ENCODE measurements at places on chromosomes 2 and 18. TPM values are rescaled to one million over a fixed set of nuclear protein-coding genes. Genes with fewer than 3 reads are reported as not detected.

Gene VIT
- 3.0 TPM for total RNA-seq

Gene CFC1
- total RNA-seq, result not detected

DNA sequence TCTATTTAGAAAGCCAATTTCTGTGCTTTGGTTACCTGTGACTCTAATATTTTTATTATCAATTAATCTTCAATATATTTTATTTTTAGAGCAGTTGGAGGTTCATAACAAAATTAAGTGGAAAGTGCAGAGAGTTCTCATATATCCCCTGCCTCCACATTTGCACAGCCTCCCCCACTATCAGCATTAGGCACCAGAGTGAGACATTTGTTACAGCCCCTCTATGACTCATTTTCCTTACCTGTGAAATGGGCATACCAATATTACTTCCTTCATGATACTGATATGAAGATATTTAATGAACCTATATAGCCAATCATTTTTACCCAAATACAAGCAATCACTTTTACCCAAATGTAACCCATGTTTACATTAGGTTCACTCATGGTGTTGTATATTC, 34.0 kb upstream of the CYTIP start:
- no peaks in the 10 kb centered on the region for H3K36me3 ChIP-seq
- DNase-seq, result no peak
- no peak overlapping the region for H3K4me3 ChIP-seq
- H3K27ac ChIP-seq, result no peak overlapping the region
- peaks cover 13% of the 10 kb centered on the region for H3K4me1 ChIP-seq

DNA sequence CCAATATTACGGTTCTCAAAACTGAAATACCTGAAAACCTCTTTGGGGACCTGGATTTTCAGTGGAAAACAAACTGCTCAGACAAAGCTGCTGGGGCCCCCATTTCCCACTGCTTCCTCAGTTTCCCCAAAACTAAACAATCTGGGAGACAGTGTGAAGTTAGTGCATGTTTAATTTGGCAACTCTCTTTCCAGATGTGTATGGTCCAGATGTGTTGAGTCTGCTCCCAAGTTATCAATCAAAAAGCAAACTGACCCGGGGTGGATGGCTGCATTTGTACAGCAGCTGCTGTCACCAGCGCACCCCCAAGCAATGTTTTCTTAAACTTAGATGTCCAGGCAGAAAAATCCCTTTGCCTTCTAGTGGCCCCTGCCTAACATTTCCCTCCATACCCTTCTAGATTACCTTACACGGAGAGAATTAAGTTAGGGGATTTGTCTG, 136.9 kb downstream of the COPS8 start:
- no peak for DNase-seq
- no peaks in the 10 kb centered on the region for H3K36me3 ChIP-seq
- no peaks in the 10 kb centered on the region for H3K27me3 ChIP-seq
- H3K27ac ChIP-seq, result peak overlapping the region; percentile 81

- peaks cover 31% of the 10 kb centered on the region for H3K36me3 ChIP-seq
- H3K27me3 ChIP-seq, result no peaks in the 10 kb centered on the region
- no peak for DNase-seq
- no peak overlapping the region for H3K4me3 ChIP-seq
Observed at GRCh38 chr2:159147690-159148089, 138.8 kb downstream of the WDSUB1 start.

DNA sequence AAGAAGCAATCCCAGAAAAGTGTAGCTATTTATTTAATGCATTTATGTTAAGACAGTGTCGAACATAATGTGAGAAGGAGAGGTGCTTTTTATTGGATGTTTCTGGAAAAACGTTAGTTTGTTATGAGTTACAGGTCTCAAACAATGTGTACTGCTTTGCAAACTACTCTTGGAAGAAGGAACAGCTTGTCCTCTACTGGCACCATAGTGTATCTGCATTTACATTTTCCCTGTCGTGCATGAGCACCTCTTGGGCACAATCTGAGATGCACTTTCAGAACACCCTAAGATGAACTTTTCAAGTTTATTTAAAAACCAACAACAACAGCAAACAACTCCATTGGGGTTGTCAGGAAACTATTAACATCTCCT, 22.8 kb downstream of the CCNYL1 start:
- H3K36me3 ChIP-seq, result peaks cover 44% of the 10 kb centered on the region
- no peak overlapping the region for H3K27ac ChIP-seq
- no peaks in the 10 kb centered on the region for H3K4me1 ChIP-seq
- H3K27me3 ChIP-seq, result no peaks in the 10 kb centered on the region
- DNase-seq, result no peak

Gene ZSWIM2
- total RNA-seq, result not detected

Gene BAZ2B
- 51.4 TPM for total RNA-seq

DNA sequence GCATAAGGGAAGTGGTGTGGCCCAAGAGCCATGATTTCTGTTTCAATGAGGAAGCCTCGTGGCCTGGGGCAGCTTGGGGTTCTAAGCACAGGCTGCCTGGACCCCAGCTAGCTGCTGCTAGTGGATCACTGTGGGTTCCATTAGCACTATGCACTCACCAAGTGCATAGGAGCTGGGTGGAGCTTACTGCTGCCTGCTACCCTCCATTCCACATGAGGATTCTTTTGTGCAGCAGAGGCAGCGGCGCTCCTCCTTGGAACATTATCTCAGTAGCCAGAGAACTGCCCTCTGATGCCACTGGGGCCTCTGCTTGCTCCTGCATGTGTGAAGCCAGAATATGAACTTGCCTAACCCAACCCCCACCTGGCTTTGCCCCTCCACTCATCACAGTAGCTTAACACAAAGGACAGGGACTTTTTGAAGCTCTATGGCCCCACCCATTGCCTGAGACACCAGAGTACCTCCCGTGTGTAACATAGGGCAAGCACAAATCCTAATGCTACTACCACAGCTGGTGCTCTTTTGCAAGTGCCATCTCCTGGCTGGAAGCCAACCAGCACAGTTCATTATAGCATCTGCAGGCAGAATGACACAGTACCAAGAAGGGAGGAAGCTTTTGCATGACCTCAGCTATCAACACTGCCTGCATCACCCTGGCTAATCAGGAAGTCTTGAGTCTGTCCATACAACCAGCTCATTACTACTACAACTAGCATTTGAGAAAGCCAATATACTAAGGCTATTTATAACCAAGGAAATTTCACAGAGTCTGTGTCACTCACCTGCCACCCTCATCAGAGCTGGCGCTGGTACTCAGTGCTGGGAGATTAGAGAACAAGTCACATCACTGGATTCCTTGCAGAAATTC, 297.0 kb upstream of the GULP1 start:
- no peaks in the 10 kb centered on the region for H3K36me3 ChIP-seq
- no peaks in the 10 kb centered on the region for H3K4me1 ChIP-seq
- no peak for DNase-seq
- H3K4me3 ChIP-seq, result no peak overlapping the region

Gene SRD5A2
- not detected for total RNA-seq

Gene TUBB8B
- not detected for total RNA-seq

DNA sequence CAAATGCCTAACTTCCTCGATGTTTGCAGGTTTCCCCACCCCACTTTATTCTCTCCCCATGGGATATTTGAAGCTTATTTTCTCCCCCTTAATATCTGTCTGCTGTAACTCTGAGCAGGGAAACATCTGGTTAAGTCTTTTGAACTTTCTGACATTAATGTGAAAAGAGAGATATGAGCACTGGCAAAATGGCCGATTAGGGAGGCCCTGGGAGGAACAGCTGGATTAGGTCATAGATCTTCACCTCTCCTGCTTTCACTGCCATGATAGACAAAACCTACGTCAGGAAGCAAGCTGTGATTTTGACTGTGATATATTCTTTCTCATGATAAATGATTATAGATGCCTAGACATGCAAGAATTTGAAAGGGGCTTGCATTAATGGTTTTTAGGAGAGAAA, 43.6 kb downstream of the LYPD6B start:
- no peaks in the 10 kb centered on the region for H3K27me3 ChIP-seq
- H3K4me3 ChIP-seq, result no peak overlapping the region
- no peaks in the 10 kb centered on the region for H3K36me3 ChIP-seq

Gene LBX2
- total RNA-seq, result 0.34 TPM

Gene HRH4
- not detected for total RNA-seq

GRCh38 chr2:166419616-166419934, 43.8 kb upstream of the SCN9A start:
- H3K27me3 ChIP-seq, result no peaks in the 10 kb centered on the region
- DNase-seq, result no peak
- H3K4me1 ChIP-seq, result no peaks in the 10 kb centered on the region
- H3K27ac ChIP-seq, result no peak overlapping the region
- no peak overlapping the region for H3K4me3 ChIP-seq

GRCh38 chr18:23970161-23971096, 44.1 kb upstream of the TTC39C start:
- DNase-seq, result no peak
- H3K4me3 ChIP-seq, result no peak overlapping the region
- no peaks in the 10 kb centered on the region for H3K27me3 ChIP-seq
- H3K36me3 ChIP-seq, result no peaks in the 10 kb centered on the region
- no peak overlapping the region for H3K27ac ChIP-seq

GRCh38 chr2:8172661-8173060, 509.2 kb upstream of the ID2 start:
- H3K4me3 ChIP-seq, result no peak overlapping the region
- no peaks in the 10 kb centered on the region for H3K36me3 ChIP-seq
- no peak overlapping the region for H3K27ac ChIP-seq
- no peaks in the 10 kb centered on the region for H3K27me3 ChIP-seq

DNA sequence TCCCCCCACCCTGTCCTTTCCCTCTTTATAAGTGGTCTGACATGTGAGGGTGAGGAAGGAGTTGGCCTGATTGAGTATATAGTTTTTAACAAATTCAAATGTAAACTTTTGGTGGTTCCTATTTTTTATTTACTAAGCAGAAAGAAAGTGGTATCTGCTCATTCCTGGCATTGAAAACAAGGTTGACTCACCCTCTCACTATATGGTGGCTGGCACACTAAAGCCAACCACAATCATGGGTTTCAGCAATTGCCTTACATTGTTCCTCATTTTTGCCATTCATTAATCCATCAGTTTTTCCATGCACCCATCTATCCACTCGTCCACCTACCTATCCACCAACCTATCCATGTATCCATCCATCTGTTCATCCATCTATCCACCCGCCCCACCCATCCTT, 75.4 kb upstream of the IGFBP5 start:
- no peaks in the 10 kb centered on the region for H3K36me3 ChIP-seq
- H3K27ac ChIP-seq, result no peak overlapping the region
- peaks cover 25% of the 10 kb centered on the region for H3K4me1 ChIP-seq
- H3K27me3 ChIP-seq, result no peaks in the 10 kb centered on the region

- H3K27me3 ChIP-seq, result peaks cover 18% of the 10 kb centered on the region
- H3K36me3 ChIP-seq, result no peaks in the 10 kb centered on the region
- H3K4me3 ChIP-seq, result peak overlapping the region; percentile 50
- no peak for DNase-seq
Observed at GRCh38 chr2:84879584-84880394, 1.1 kb downstream of the TRABD2A start.

Gene ESPNL
- total RNA-seq, result 0.20 TPM

DNA sequence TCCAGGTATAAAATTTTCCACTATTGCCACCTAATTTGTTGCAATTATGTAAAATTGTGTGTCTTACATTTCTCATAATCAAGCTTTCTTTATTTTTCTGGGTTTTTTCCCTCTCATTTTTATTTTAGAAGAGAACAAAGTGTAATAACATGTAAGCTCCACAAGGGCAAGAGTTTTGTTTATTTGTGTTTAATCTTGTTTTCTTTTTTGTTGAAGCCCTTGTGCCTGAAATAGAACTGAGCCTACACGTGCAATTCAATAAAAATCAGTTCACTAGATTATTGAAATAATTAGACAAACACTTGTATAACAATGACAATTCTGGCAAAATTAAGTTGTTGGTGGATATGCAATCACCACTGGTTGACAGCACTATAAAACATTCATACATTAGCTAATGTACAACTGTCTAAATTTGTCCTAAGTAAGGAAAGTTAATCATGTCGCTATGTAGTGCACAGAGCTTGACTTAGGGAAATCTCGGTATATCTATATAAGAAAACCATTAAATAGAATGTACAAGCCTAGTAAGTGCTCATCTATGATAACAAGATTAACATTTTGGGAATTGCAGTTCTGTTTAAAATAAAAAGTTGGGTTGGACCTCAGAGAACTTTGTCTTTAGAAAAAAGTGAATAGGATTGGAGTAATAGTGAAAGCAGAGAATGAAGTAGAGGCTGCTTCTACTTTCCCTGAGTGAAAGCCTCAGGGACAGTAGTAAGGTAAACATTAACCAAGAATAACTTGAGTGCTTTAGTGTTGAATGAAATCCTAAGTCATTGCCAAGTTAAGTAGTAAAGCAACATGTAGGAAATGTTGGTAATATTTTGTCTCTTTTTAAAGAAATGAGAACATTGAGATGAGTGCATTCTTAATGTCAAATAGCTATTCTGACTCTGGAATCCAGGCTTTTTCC, 37.4 kb upstream of the NOL4 start:
- H3K27me3 ChIP-seq, result no peaks in the 10 kb centered on the region
- no peaks in the 10 kb centered on the region for H3K36me3 ChIP-seq
- H3K4me3 ChIP-seq, result no peak overlapping the region
- H3K4me1 ChIP-seq, result no peaks in the 10 kb centered on the region

Gene GNAL
- 1.8 TPM for total RNA-seq

DNA sequence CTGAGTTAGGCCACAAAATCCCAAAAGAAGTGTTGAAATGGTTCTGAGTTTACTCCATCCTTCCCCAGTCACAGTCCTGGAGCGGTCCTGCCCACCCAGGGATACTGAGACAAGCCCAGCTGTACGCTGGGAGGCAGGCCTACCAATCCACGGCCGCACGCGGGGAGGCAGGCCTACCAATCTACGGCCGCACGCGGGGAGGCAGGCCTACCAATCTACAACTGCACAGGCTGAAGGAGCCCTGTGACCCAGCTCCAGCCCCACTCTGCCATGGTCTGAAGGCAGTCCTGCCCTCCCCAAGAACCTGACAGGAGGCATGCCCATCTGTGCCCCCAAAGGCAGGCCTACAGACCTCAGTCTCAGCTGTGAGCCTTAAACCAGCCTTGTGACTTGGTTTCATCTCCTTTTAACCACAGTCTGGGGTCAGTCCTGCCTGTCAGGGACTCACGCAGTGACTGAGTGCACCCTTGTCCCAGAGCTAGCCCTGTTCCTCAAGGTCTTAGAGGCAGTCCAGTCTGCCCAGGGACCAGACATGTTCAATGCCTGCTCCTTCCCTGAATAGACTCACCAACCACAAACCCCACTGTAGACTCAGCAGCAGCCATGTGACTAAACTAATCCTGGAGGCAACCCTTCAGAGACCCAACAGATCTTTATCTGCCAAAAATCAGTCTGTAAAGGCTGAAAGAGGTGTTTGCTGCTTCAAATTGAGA, 36.8 kb downstream of the GPC1 start:
- H3K4me1 ChIP-seq, result no peaks in the 10 kb centered on the region
- DNase-seq, result no peak
- no peaks in the 10 kb centered on the region for H3K27me3 ChIP-seq
- H3K4me3 ChIP-seq, result no peak overlapping the region
- no peak overlapping the region for H3K27ac ChIP-seq

GRCh38 chr2:122019724-122020123, 264.3 kb downstream of the TSN start:
- DNase-seq, result no peak
- no peaks in the 10 kb centered on the region for H3K36me3 ChIP-seq
- H3K27me3 ChIP-seq, result no peaks in the 10 kb centered on the region
- H3K27ac ChIP-seq, result no peak overlapping the region
